Islet precursor cell (in vitro differentiated cells): ENCODE measurements at places on chromosomes 16 and 17.

DNA sequence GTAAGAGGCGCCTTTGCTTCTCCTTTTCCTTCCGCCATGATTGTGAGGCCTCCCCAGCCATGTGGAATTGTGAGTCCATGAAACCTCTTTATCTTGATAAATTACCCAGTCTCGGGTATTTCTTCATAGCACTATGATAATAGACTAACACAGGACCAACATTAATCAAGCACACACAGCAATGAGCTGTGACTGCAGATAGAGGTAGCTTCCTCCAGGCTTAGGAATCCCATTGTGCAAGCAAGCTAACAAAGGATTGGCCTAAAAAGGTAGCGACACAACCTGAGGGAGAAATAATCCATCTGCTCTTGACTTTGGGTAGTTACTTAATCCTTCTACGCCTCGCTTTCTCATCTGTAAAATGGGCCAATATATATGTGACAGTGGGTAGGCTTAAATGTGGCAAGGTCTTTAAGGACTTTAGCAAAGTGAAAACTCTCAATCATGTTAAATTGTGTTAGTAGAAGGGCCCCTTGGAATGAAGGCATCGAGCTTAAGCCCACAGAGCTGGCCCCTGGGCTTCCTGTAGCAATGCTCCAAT, 393.6 kb downstream of the SOX9 start:
- no peak for DNase-seq

GRCh38 chr17:63338272-63338671, 107.8 kb downstream of the CYB561 start:
- no peak for DNase-seq

DNA sequence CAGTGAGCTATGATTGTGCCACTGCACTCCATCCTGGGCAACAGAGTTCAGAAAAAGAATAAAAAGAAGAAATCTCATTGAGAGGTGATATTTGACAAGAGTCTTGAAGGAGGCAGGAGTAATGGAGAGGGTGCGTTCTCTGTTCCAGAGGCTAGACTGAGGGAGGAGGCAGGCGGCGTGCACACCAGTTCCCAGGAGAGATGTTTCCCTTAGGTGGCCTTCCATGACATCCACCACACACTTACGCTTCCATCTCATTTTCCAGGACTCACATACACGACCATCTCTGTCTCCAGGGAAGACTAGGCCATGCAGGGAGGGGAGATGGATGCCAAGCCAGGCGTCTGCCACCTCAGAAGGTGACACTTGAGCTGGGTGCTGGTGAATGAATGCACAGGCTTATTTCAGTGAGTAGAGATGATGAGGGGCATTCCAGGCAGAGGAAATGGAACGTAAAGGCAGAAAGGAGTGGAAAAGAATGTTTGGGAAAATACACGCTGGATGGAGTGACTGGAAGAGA, 25.3 kb upstream of the N4BP1 start:
- DNase-seq: no peak

GRCh38 chr17:64061178-64061898, 40.9 kb upstream of the ICAM2 start:
- DNase-seq: no peak

- no peak for DNase-seq
Observed at GRCh38 chr16:30474074-30474452, 1.5 kb downstream of the ITGAL start.

- DNase-seq: peak; percentile 67
Observed at GRCh38 chr16:3587547-3588110, 10.4 kb upstream of the NLRC3 start.

GRCh38 chr17:43543771-43544575, 2.2 kb downstream of the ETV4 start:
- DNase-seq: no peak

- DNase-seq: no peak
Observed at GRCh38 chr16:677316-678190, 2.1 kb downstream of the RHBDL1 start.

- DNase-seq: no peak
Observed at GRCh38 chr16:642189-643049, 791 bp downstream of the MCRIP2 start.

- peak; percentile 69 for DNase-seq
Observed at GRCh38 chr17:72393553-72393952, 272.7 kb downstream of the SOX9 start.

DNA sequence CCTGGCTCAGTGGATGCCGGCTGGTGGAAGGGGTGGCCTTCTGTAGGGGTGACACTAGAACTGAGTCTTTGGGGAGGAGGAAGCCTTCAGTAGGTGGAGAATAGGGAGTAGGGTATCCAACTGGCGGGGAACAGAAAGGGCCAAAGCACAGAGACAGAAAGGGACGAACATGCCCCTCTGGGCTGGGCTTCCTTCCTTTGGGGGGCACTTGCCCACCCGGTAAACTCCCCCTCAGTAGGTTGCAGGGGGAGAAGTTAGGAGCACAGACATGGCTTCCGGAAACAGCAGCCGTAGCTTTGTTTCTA, 774 bp downstream of the ENGASE start:
- no peak for DNase-seq

DNA sequence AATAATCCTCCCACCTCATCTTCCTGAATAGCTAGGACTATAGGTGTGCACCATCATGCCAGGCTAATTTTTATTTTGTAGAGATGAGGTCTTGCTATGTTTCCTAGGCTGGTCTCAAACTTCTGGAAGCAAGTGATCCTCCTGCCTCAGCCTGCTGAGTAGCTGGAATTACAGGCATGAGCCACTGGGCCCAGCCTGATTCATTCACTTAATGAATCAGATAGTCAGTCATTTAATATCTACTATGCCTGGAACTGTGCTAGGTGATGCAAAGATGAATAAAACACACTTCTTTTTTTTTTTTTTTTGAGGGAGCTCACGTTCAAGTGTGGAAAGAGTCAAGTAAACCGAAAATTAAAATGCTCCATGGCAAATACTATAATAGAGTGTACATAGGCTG, 39.4 kb downstream of the EFCAB13 start:
- DNase-seq: no peak
